ENCODE measurements at places on chromosomes 7 and 10.

DNA sequence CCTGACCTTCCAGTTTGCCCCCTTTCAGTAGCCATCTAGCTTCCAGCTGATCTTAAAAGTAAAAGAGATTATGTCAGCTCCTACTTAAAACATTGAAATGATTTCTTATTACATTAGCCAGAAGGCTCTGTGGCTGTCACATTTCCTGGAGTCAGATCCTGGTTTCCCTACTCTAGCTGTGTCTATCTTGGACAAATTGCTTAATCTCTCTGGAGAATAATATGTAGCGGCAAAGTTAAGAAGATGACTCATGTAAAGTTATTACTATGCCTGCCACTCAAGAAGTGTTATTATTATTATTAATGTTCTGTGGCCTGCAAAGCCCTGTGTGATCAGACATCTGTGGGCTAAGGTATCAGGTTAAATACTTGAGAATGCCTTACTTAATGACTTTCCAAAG lies 107.2 kb downstream of the RUNDC3B start:
- DNase-seq: no peak

DNA sequence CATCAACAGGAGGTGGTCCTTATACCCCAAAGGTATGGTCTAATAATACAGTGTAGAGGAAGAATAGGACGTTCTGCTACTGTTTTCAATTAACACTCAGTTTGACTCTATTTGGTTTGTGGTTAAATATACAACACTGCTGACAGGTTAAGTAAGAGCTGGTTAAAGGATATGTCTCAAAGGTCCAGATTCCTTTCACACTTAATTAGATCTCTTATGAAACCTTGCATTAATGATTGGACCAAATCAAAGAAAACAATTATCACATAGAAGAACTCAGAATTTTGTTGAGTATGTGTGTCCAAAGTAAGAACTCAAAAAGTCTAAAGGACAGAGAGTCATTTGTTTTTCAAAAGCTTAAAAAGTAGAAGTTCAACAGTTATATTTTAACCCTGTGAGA lies 18.0 kb downstream of the MRLN start:
- DNase-seq: no peak

GRCh38 chr10:70478191-70479164 lies at the start of gene PALD1:
Gene PALD1, plus strand, starts transcription at chr10:70478767. Its CDS starts 47,185 bp downstream, at chr10:70525952.
- peak; percentile 87 for DNase-seq

DNA sequence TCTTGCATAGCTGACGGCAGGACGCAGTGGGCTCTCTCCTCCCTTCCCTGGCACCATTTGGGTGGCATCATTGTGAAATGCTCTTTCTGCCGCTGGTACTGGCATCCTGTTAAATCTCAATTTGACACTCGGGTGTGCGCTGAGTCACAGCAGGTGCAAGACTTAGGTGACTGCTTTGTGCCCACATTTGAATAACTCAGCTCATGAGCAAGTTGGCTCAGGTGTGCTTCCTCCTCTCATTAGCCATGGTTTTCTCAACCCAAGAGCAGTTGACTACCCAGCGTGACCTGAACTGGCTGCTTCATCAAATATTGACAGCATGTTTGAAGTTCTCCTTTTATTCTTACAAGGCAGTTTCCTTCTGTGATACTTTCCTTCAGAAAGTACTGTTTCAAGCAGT lies 24.6 kb upstream of the NFE2L3 start:
- no peak for DNase-seq

GRCh38 chr10:45380903-45381620 lies 7.0 kb downstream of the ALOX5 start:
- no peak for DNase-seq

DNA sequence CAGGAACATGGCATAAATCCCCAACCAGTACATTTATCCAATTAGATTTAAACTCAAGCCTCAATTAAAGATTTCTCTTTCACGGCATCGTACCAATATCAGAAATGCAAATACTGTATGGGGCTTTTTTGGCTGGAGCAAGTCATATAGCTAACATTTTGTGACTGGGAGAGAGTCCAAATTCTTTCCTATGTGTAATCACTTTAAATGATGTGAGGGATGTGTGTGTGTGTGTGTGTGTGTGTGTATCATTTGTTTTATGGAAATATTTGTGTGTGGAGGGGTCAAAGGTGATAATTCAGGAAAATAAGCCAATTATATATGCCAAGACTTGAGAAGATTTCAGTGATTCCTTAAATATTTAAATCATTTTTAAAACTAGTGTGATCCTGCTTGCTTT lies 196.6 kb downstream of the TRIL start:
- DNase-seq: no peak

- peak; percentile 79 for DNase-seq
Measured at GRCh38 chr10:121662945-121663917, 65.0 kb upstream of the FGFR2 start.

GRCh38 chr7:64625114-64626082 lies 40.5 kb upstream of the ZNF107 start:
- DNase-seq: peak; percentile 13

- DNase-seq: no peak
Measured at GRCh38 chr7:116629051-116629463, 42.9 kb upstream of the MET start.

GRCh38 chr7:115356999-115357702 lies 435.3 kb downstream of the MDFIC start:
- DNase-seq: no peak

GRCh38 chr10:46560381-46560780 lies 3.9 kb upstream of the GPRIN2 start:
- DNase-seq: no peak

DNA sequence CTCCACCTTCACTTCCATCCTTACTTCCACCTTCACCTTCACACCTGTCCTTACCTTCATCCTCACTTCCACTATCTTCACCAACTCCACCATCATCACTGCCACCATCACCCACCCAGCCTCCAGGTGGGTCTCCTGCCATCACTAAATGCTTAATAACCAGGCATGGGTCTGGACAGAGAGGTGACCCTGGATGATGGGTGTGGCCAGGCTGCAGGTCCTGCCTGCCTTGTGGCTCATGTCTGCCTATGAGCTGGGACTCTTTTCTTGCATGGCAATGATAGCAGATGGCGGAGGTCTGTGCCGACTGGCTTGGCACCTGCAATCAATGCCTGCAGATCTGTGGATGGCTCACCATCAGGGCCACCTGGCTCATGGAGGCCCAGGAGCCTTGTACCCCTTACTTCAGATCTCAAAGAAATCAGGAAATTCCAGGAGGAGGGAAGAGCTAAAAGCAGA lies 60.1 kb upstream of the ELN start:
- no peak for DNase-seq

GRCh38 chr10:1549591-1550290 lies 187.6 kb downstream of the ADARB2 start:
- DNase-seq: no peak

DNA sequence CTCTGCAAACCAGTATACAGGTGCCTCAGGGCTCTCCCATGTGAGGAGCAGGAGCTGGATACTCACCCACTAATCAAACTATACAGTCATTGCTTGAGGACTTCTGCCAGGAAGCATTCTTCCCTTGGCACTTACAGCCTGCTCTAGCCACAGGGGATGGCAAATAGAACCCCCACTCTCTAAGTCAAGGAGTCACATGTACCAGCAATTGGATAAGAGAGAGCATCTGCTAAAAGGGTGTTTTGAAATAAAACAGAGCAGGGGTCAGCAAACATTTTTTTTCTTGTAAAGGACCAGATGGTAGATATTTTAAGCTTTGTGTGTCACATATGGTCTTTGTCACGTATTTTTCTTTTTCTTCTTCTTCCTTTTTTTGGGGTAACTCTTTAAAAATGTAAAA lies 865.2 kb upstream of the GHITM start:
- DNase-seq: no peak

DNA sequence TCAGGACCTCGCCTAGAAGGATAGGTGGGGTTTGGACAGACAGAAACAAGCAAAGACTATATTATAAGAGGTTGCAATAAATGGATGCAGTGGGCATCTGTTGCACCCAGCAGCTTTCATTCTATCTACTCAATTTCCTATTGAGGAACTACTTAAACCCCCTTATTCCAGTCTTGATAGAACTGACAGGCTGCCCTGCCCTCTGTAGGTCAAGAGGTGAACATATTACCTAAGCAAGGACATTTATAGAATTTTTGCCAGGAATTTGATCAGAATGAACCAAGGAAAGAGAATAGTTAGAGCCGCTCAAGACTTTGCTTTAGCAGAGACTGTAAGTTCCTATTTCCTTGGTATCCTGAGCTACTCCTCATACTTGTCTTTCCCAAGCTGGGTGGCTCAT lies 9.5 kb downstream of the VTI1A start:
- DNase-seq: no peak

DNA sequence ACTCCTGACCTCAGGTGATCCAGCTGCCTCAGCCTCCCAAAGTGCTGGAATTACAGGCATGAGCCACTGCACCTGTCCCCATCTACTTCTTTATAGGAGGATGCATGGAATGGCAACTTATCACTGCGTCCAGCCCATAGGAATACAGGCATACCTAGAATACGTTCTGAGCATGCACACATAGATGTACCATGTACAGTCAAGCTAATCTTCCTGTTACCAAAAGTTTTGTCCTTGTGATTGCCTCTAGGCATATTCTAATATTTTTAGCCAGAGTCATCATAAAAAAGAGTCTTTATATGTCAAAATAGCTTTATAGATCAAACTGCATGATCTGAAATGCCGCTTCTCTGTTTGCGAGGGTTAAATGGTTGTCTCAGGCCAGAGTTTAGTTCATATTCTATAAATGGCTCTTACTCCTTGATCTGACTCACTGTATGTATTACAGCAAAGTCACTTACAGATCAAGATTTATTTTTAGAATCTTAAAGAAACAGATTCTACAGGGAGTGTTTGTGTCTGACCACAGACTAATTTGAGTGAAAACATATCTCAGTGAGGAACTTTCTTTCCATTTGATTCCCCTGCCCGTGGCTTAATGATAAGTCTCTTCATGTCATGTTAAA lies 210.9 kb downstream of the CREB5 start:
- no peak for DNase-seq

DNA sequence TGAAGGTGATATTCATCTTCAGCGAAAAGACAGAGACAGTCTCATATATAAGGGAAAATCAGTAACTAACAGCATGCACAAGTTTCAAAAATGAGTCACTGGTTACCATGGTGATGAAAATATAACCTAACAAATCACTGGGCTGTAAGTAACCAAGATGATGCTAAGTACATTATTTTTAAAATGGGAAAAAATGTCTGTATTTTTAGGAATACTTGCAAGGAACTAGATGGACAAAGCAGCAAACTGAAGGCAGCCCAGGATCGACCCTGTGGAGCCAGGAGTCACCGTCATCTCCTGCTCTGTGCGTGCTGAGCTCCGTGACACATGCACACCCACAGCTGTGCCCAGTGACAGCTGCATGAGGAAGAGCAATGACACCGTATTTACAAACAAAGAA lies 137.3 kb downstream of the ELMO1 start:
- no peak for DNase-seq

- no peak for DNase-seq
Measured at GRCh38 chr7:143988976-143989745, 11.0 kb upstream of the OR6B1 start.

GRCh38 chr10:51964630-51965029 lies 265.2 kb upstream of the CSTF2T start:
- no peak for DNase-seq

GRCh38 chr7:28908775-28909174 lies 49.4 kb downstream of the TRIL start:
- DNase-seq: no peak

DNA sequence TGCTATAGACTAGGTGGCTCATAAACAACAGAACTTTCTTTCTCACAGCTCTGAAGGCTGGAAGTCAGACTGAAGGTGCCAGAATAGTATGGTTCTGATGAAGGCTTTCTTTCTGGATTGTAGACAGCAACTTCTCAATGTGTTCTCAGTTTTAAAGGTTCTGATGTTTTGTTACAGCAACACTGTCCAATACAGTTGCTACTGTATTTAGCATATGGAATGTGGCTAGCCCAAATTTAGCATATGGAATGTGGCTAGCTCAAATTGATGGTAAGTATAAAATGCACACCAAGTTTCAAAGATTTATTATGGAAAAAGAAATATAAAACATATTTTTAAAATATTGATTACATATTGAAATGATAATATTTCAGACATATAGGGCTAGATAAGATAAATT lies 145.3 kb downstream of the MBL2 start:
- DNase-seq: no peak

DNA sequence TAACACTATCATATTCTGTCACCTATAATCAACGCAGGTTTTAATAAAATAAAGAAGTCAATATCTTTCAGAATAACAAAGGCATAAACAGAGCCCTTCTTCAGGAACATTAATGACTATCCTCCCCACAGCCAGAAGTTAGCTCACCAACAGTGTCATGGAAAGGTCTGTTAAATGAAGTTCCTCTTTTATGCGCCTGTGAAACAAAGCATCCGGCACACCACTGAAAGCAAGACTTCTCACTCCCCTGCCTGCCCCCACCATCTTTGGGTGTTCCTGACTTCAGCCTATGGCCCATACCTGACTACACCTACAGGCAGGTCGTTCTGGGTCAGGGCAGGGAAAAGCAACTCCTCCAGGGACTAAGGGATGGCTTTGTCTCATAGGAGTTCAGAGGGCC lies 205.4 kb downstream of the FANK1 start:
- no peak for DNase-seq

DNA sequence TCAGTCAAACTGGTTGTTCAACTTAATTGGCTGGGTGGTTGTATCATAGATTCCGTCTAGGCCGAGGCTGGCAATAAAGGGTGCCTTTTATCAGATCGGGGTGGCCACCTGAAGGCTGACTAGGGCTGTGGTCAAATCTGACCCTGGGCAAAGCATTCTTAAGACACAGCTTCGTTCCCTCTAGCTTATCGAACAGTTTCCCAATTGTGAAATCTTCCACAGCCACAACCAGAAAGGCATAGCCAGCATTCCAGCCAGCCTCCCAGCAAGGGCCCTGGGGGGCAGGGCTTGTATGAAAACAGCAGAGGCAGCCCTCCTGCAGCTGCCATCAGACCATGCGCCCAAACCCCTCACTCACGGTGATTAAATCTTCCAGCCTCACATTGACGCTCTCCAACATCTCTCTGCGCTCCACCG lies 42.5 kb upstream of the TMEM213 start:
- no peak for DNase-seq

All from HEK293T (cell line).